ENCODE measurements at places on chromosomes 3 and 15.

DNA sequence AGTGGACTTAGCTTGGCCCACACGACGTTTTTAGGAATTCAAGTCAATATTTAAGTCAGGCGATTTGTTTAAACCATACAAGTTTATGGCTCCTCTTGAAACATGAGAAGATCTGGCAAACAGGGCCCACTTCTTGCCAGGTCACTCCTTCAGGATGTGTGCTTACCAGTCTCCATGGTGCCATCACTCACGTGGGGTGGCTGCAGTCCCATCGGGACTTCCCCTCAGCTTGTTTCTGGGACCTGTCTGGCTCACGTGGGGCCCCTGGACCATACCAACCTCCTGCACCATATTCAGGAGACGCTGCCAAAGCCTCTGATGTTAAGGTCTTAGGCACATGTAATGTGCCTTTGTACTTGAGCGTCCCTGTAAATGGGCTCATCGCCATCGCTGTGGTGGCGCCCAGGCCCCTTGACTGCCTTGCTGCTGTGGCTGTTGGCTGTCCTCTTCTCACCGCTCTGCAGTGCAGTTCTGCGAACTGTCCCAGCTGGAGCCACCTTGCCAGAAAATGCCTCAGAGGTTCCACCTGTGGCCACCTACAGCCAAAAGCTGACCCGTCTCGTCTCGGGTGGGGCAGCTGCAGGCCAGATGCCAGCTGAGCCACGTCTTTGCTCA lies 8.9 kb downstream of the MCM2 start:
- no peak for DNase-seq

DNA sequence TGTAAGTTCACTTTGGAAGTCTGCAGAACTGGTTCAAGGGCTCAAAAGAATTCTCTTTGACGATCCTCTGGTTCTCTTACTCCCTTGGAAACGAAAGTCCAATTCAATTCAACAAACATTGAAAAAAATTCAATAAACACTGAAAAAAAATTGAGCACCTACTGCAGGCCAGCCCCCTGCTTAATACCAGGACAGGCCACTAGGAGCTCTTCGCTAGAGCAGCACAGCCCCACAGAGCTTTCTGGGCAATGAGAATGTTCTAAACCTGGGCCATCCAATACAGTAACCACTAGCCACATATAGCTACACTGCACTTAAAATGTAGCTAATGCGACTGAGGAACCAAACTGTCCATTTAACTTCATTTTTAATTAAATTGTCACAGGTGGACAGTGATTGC lies 50.4 kb upstream of the DCLK3 start:
- no peak for DNase-seq

DNA sequence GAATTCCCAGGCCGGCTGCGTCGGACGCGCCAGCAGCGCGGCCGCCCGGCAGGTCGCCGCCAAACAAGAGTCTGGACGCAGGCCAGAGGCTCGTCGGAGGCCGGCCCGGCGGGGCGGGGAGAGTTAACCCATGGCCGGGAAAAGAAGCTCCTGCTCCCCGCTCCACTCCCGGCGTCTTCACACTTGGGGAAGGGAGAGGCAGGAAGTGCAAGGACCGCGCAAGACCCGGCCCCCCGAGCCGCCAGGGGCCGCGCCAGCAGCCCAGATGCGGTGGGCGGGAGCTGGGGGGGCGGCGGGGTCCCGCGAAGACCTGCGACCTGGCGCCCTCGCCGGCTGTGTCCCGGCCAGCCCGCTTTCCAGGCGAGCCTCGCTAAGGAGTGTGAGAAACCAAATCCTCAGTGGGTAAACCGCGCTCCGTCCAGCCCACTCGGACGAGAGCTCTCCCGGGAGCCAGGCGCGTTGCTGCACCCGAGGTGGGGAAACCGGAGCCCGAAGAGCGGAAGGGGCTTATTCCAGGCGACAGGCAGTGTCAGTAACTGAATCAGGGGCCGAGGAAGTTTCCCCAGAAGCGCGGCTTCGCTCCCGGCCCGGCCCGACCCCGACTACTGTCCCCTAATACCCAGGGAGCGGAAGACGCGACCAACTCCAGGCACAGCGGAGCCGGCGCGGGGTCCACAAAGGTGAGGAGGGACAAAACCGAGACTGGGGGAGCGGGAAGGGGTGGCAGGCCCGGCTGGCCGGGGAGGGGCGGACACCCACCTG lies 721 bp downstream of the ADAMTS7 start:
- peak; percentile 58 for DNase-seq

DNA sequence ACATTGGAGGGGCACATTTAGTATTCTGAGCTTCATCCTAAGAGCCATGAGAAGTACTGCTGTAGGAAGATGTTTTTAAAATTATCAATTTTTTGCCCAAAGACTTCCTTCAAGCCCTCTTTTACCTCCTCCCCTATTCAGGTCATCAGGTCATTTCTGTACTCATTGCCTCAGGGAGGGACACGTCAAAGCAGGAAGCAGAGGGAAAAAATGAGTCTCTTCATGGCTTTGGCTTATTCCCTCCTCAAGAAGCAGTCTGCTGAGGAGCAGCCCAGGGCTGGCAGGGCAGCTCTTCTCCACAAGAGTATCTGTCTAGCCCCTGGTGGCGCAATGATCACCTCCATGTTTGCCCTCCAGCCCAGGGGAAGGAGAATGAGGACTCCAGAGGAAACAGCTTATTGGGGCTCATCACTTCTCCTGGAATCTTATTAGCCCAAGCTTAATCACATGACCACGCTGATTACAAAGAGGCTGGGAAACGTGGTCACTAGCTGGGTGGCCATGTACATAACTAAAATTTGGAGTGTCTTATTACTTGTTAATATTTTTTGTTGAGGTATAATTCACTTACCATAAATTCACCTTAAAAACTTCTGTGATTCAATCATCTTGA lies 44.2 kb upstream of the GATA2 start:
- no peak for DNase-seq

DNA sequence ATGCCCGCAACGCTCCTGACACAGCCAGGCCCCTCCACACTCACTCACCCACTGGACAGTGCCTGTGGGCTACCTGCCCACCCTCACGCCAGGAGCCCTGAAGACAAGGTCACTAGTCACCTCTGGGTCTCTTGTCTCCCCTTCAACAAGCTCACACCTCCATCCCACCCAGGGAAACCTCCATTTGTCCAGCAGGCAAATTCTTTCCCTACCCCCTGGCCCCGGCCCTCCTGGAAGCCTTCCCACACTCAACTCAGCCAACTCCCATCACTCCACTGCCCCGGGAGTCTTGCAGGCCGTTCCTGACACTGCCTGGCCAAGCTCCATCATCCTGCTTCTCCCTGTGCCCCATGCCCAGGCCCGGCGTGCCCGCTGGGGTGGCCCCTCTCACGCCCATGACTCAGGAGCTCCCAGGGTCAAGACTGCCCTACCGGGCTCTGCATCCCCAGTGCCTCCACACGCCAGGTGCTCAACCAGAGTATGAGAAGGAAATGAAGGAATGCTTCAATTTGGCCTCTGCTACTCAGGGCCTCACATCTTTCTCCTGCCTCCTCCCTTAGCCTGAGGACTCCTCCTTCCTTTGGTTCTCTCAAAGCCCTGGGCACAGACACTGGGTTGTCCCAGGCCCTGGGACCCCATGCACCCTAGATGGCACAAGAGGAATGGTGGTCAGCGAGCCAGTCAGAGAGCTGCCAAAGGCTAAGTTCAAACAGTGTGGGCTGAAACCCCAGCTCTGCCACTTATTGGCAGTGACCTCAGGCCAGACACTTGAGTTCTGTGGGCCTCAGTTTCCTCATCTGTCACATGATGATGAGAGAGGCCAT lies 88.6 kb downstream of the SEC22A start:
- DNase-seq, result no peak

DNA sequence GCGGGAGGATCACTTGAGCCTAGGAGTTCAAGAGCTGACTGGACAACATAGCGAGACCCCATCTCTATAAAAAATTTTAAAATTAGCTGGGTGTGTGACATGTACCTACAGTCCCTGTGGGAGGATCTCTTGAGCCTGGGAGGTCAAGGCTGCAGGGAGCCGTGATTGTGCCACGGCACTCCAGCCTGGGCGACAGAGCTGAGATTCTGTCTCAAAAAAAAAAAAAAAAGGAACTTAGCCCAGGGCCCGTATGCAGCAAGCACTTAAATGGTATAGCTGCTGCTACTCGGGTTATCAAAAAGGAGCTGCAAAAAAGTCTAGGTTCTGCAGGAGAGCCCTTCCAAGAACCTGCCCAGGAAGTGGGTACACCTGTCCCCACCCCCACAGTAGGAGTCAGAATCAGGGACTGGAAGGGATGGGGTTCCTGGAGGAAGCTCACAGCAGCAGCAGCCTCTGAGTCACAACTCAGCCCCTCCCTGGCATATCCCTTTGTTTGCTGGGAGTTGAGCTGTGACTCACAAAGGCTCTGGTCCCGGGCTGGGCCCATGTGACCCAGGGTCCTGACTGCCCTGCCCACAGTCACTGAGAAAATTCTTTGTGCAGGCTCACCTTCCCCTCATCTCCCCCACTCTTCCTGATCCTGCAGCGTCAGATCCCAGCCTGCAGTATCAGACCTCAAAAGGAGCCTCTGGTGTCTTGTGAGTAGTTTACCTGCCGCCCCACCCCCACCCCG lies at the start of gene SPATA12:
TSS of gene SPATA12 (plus strand) at position 576 of the 733 bp plus-strand sequence. CDS start 13,031 bp downstream, outside the sequence.
- no peak for DNase-seq

DNA sequence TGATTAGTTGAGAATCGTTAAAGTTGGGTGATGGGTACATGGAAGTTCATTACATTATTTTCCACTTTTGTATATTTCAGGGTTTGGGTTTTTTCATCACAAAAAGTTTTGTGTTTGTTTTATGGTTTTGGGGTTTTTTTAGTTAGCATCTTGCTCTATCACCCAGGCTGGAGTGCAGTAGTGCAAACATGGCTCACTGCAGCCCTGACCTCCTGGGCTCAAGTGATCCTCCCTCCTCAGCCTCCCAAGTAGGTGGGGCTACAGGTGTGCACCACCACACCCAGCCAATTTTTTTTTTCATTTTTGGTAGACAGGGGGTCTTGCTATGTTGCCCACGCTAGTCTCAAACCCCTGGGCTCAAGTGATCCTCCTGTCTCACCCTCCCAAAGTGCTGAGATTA lies 100.1 kb upstream of the CHD2 start:
- DNase-seq, result no peak

GRCh38 chr15:73318463-73319351 lies 50.1 kb downstream of the HCN4 start:
- DNase-seq, result peak; percentile 85

DNA sequence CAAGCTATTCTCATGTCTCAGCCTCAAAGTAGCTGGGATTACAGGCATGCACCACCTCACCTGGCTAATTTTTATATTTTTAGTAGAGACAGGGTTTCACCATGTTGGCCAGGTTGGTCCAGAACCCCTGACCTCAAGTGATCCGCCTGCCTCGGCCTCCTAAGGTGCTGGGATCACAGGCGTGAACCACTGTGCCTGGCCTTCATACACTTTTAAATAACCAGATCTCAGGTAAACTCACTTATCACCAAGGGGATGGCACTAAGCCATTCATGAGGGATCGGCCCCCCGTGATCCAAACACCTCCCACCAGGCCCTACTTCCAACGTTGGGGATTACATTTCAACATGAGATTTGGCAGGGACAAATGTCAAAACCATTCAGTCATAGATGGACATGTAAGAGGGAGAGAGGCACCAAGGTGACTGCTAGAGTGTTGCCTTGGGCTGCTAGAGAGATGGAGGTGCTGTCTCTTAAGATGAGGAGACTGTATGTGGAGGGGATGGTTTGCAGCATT lies 13.3 kb upstream of the DOCK3 start:
- no peak for DNase-seq

DNA sequence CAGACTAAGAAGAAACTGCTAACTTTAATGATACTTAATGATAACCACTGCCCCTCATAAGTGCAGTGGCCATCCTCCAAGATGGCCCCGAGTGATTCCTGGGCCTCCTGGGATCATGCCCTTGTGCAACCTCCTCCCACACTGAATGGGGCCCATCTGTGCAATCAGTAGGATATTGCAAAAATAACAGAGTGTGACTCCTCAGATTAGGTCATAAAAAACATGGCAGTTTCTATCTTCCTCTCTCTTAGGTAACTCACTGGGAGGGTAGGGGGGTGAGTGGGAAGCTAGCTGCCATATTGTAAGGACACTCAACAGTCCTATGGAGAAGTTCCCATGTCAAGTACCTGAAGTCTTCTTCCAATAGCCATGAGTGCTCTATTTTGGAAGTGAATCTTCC lies 173.0 kb downstream of the SHQ1 start:
- DNase-seq, result no peak

GRCh38 chr15:67322481-67322880 lies 67.9 kb downstream of the IQCH start:
- no peak for DNase-seq

DNA sequence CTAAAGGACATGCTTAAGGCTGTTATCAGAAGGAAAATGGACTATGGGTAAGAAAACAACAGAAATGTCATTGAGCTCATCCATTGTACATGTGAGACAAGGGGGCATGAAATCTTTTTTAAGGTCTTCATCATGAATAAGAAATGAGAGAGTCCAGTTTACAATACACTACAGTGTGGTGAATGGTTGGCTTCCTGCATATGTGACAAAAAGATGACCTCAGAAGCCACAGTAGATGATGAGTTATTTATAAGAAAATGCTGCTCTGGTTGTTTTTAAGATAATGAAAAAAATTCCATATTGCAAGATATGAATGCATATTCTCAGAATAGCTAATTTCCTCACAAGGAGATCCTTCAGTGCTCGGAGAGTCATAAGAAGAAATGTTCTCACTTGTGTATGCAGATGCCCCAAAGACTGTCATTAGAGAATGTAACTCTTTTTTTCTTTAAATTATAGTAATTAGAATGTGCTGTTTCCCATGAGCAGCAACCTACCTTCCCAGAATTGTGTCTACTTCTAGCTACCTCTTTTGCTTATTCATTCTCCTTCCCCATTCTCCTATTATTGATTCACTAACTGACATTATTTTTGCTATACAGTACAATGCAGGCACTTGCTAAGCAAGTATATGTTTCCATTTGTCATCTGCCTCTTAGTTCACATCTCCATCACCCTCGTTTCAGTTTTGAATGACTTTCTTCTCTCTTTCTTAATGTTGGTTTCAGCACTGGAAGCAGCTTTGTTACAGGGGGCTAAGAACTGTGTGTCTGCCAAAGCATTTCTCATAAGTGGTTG lies 152.0 kb upstream of the PEX5L start:
- no peak for DNase-seq

DNA sequence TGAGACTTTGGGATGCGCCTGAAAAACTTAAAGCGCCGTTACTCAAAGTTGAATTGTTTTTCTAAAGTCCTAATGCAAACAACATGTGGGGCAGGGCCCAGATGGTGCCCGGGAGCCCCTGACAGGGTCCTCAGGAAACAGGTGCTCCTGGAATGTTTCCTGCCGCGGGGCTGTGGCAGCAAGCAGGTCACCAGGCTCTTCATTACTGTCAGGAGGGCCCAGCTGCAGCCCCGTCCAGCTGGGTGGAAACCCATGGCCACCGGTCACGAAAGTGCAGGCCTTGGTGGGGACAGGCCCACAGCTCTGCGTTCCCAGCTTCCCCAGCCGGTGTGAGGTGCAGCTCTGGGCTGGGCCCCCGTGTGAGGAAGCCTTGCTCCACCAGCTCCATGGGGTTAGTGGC lies 63.9 kb upstream of the GATA2 start:
- no peak for DNase-seq

DNA sequence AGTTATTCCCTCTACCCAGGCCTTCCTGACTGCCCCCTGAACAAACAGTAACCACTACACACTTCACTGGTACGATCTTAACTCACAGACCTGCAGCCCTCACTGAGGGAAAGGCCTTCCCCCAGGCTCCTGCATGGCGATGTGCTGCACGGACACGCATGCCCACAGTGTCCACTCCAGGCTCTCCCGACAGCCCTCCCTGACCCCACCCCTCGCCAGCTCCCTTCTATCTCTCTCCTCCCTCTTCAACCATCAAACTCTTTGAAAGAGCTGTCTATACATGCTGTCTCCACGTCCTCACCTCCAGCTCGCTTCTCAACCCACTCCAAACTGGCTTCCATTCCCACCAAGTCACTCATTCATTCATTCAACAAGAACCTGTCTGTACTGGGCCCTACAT lies 3.9 kb downstream of the SCN5A start:
- no peak for DNase-seq
